Cerebellum (tissue), 4 donors: ENCODE measurements at places on chromosomes 11 and 22. TPM values are rescaled to one million over a fixed set of nuclear protein-coding genes. Genes with fewer than 3 reads are reported as not detected.
A peak's percentile ranks its signal among the peaks of the same experiment; 100 is the strongest.

DNA sequence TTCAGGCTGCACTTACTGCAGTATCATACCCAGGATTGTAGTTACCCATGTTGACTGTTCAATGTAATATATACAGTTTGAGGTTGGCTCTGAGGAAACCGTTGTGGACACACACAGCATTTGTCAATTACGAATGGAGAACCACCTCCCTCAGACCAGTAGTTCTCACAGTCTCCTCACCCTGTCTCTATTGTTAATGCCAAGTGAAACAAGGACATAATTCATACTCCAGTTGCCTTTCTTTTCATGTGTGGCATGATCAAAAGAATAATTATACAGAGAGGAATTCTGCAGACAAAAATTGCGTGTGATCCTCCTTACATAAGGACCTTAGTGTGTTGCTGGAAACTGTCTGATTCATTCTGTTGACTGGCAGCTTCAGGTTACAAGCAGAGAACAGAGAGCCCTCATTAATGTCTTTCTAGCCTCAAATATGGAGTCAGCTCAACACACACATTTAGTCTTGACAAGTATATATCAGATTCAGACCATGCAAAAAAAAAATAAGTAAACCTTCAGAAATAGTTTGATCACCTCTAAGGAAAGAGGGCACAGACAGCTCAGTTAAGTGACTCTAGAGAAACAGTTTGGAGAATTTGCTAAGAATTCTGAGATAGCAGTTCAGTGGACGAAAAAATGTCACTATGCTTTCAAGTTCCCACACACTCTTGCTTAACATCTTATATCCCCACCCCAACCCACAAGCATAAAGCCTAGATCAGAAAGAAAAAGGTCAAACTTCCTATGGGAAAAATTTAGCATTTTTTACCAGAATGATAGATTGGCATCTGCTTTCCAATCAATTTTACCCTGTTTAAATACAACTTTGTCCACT lies 96.1 kb downstream of the MAML2 start:
- no peak for DNase-seq

Gene TMA7B
- total RNA-seq, result not detected

DNA sequence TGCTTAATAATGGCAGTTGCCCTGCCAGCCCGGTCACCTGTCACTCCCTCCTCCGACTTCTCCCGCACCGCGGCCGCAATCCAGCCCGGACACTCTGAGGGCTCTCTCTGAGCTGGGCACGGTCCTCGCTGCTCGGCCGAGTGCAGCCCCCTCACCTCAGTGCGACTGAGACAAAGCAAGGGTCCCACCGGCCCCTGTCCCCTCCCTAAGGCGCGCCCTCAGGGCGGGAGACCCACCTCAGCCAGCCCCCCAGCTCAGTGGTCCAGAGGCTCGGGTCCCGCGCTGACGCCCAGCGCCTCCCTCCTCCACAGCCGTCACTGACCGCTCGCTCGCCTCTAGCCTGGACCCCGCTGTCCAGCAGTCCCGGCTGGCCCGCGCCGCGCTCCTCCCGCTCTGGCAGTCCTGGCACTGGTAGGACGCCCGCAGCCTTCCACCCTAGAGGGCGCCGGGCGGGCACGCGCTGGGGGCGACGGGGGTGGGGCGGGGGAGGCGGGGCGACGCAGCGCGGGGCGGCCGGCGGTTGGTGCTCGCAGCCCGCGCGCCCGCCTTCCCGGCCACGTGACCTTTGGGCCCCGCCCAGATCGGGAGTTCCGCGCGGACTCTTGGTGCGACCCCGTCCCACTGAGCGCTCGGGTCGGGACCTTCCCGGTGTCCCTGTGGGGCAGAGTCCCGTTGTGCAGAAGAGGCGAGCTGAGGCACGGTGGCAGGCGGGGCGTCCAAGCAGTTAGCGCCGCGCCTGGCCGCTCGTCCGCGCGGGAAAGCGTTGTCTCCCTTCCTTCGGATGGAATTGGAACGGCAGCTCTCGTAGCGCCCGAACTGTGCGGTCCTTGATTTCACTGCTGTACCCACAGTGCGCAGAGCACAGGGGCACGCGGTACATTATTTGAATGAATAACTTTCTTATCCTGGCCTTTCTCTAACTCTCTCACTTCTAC lies 7.8 kb upstream of the L3MBTL2 start:
- DNase-seq, result peak; percentile 96

Gene KRTAP5-7
- 0.18 TPM for total RNA-seq

- no peak for DNase-seq
These were observed 60.2 kb upstream of the EMID1 start for GRCh38 chr22:29145321-29146072.

GRCh38 chr22:43001271-43002201 lies 13.4 kb downstream of the PACSIN2 start:
- no peak for DNase-seq

DNA sequence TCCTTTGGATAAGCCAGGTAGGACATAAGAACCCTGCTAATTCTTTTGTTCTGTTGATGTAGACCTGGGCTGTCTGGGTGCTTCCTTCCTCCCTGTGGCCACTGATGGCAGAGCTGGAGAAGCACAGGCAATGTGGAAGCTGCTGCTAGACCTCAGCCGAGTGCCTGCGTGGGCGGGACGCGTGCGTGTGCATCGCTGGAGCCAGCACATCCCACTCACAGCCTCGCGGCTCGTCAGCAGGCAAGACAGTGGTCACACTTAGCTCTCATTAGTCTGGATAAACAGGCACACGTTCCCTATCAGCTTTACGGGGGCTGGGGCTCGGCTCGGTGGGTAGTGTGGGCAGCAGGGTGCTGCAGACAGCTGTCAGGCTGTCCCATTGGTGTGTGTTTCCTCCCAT lies 155.7 kb downstream of the GRIK4 start:
- no peak for DNase-seq

Gene LGALS1
- total RNA-seq, result 152 TPM
